ENCODE measurements at places on chromosomes 2 and 18.

- no peak for DNase-seq
These were observed 385.0 kb downstream of the SOCS6 start for GRCh38 chr18:70673831-70674230.

DNA sequence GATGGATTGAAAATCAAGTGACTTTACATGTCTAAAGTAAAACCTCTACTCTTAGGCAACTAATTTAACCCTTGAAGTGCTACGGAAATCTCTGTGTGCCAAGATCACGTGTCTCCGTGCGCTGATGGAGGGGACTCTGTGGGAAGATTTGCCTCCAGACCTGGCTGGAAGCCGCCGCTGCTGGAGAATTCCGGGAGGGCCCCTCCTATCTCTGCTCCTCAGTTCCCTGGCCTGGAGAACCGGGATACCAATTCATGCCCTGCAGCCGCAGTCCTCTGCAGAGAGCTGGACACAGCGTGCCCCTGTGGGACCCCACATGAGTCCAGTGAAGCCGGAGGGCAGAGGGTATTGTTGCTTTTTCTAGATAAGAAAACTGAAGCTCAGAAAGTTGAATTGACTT, 126.9 kb upstream of the PXDN start:
- DNase-seq = no peak

DNA sequence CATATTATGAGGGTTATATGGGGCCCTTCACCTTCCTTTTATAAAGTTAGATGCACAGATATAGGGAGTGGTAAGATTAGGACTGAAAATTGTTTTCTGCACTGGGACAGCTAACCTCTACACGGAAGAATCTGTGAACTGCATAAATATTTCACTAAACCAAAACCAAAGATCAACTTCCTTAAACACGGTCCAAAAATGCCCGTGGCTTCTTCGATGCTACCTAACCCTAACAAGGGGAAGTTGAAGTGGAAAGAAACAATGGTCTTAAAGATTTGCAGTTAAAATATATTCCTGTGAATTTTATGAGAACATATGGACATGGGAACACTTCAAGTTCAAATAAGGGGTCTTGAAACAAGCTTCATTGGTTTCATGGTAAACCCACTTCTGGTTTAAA, 33.3 kb upstream of the PAX3 start:
- no peak for DNase-seq

GRCh38 chr2:191638079-191638801, 39.7 kb upstream of the NABP1 start:
- no peak for DNase-seq

- DNase-seq = no peak
These were observed 306.3 kb upstream of the HS6ST1 start for GRCh38 chr2:128624956-128625355.

- DNase-seq = no peak
These were observed 296.5 kb upstream of the THSD7B start for GRCh38 chr2:136468799-136469369.

- DNase-seq = no peak
These were observed 7.0 kb downstream of the SLC35F6 start for GRCh38 chr2:26770986-26771586.

DNA sequence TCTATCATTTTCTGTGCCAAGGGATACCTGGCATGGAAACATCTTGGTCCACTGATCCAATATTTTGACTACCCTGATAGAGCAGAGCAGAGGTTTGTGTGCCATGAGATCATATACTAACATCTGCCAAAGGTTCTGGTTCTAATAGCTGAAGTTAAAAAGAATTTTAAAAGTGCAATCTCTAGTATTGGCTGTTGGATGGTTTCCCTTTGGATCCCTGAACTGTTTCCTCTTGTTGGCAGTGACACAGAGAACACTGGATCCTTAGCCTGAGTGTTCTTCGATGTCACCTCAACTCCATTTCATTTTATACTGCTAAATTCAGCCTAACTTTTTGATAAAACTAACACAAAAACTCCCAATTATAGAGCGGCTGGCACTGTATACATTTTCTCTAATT, 169.3 kb upstream of the FBXO11 start:
- DNase-seq = no peak

- no peak for DNase-seq
These were observed 127.8 kb downstream of the FMNL2 start for GRCh38 chr2:152462779-152463178.

GRCh38 chr18:36389027-36389426, 91.5 kb downstream of the FHOD3 start:
- no peak for DNase-seq

DNA sequence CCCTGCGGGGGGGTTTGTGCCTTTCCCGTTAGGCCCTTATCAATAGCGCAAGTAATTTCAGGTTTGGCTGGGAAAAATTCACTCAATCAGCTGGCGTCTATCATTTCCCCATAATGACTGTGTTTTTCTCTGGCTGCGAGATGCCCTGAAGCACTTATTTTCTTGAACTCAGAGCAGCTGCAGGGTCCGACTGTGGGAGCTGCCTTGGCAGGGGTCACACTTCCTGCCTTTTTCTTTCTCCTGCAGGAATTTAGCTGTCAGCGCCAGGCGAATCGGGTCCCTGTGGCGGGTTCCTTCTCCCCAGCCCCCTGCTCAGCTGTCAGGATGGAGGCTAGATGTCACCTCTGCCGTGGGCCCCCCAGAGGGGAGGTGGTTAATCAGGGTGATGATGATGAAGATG, 81.3 kb upstream of the HPCAL1 start:
- DNase-seq = no peak
